PC-3 (cell line): ENCODE measurements at places on chromosomes 1 and 21. TPM values are rescaled to one million over a fixed set of nuclear protein-coding genes. Genes with fewer than 3 reads are reported as not detected.

The FAF1 gene
- total RNA-seq: 12.7 and 14.7 TPM in 2 replicates

The MMEL1 gene
- total RNA-seq: 1.8 TPM in 1 of 2 replicates, not detected in the other

DNA sequence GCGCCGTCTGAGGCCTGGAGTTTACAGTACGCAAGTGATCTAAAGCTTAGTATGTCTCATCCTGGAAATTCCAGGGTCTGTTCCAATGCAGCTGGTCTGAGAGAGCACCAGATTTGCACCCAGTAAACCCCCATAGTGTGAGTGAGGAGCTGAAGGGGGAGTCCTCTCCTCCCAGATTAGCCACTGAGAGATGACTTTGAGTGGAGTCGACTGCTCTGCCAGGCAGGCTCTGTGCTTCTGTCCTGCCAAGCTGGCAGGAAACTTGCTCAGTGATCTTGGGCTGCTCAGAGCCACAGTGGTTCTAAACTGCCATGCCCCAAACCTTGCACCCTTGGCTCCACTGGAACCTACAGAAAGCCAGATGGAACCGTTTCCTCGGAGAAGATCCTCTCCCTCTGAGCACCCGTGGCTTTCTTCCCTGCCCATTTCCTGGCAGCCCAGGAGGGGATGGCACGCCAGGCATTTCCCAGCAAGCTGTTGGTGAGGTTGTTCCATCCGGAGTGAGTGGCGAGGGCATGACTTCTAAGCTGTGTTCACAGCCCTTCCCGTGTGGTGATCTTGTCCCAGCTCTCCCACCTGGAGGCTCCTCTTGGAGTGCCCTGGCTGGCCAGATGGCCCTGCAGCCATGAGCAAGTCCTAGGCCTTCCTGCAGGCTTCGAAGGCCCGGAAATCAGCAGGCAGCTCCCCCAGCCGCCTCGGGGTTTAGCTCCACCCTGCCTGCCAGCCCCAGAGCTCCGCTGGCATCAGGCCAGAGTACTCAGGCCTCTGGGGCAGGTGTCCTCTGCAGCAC, 125.9 kb upstream of the VAMP3 start:
- H3K27me3 ChIP-seq: peaks cover 21% of the 10 kb centered on the region
- no peaks in the 10 kb centered on the region for H3K4me1 ChIP-seq
- H3K27ac ChIP-seq: no peak overlapping the region
- H3K36me3 ChIP-seq: no peaks in the 10 kb centered on the region
- no peak overlapping the region for H3K4me3 ChIP-seq

GRCh38 chr1:5596651-5597050, 395.6 kb downstream of the NPHP4 start:
- peaks cover 48% of the 10 kb centered on the region for H3K27me3 ChIP-seq
- H3K4me1 ChIP-seq: no peaks in the 10 kb centered on the region
- H3K27ac ChIP-seq: no peak overlapping the region
- DNase-seq: no peak
- H3K4me3 ChIP-seq: no peak overlapping the region
- no peaks in the 10 kb centered on the region for H3K36me3 ChIP-seq

DNA sequence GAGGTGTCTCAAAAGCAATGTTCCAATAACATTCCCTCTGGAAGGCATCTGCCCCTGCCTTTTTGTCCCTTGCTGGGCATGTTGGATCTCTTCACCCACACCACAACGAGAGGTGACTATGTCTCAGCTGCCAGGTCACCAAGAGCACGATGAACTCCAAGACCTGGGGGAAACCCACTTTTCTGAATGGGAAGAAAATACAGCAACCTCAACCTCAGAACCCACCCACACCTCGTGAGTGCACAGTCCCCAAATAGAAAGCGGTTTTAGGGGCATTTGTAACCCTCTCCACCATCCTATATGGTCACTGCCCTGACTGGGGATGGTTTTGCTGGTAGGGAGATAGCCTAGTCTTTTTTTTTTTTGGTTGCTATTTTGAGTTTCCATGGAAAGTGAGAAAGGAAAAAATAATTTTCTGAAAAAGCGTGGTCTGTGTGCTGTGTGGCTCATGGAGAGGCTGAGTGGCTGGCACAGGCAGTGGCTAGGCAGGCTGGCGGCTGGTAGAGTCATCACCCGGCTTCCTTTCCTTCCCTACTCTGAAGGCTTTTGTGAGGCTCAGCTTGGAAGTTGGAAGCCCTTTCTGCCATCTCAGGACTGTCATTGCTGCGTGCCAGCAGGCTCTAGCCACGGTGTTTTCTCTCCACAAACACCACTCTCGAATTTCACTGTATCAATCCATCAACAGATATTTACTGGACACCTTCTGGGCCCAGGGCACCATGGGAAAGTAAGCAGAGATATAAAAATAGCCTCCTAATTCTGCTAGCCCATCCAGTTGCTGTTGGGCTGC, 15.8 kb downstream of the TSPAN2 start:
- peaks cover 10% of the 10 kb centered on the region for H3K4me1 ChIP-seq
- no peaks in the 10 kb centered on the region for H3K36me3 ChIP-seq
- no peak overlapping the region for H3K27ac ChIP-seq
- H3K27me3 ChIP-seq: no peaks in the 10 kb centered on the region
- no peak for DNase-seq

- H3K27me3 ChIP-seq: no peaks in the 10 kb centered on the region
- no peaks in the 10 kb centered on the region for H3K36me3 ChIP-seq
- H3K4me3 ChIP-seq: no peak overlapping the region
- no peak overlapping the region for H3K27ac ChIP-seq
- no peaks in the 10 kb centered on the region for H3K4me1 ChIP-seq
These were observed 583.2 kb upstream of the B3GALT2 start for GRCh38 chr1:193769651-193770050.

DNA sequence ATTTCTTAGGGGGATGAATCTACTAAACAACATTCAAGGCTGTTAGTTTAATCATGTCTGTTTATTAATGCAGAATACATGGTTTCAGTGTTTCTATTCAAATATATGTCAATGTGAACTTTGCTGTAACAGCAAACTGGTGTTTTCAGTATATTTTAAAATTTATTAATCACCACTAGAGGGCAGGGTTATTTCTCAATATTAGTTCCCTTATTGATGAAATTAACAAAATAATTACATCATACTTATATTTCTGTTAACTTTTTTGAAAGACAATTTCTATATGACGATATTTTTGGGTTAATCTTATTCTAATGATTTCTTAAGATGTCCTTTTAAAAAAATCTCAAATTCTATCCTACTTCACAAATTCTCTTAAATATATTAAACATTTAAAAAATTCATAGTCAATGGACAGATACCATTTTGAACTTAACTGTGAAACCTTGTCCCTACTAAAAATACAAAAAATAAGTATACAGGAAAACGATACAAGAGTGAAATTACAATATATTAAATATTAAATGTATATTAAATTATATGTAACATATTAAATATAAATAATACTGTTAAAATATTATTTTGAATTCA, 1034.1 kb upstream of the PRMT6 start:
- no peak overlapping the region for H3K27ac ChIP-seq
- H3K4me3 ChIP-seq: no peak overlapping the region
- DNase-seq: peak; percentile 51
- H3K36me3 ChIP-seq: no peaks in the 10 kb centered on the region
- H3K27me3 ChIP-seq: no peaks in the 10 kb centered on the region

DNA sequence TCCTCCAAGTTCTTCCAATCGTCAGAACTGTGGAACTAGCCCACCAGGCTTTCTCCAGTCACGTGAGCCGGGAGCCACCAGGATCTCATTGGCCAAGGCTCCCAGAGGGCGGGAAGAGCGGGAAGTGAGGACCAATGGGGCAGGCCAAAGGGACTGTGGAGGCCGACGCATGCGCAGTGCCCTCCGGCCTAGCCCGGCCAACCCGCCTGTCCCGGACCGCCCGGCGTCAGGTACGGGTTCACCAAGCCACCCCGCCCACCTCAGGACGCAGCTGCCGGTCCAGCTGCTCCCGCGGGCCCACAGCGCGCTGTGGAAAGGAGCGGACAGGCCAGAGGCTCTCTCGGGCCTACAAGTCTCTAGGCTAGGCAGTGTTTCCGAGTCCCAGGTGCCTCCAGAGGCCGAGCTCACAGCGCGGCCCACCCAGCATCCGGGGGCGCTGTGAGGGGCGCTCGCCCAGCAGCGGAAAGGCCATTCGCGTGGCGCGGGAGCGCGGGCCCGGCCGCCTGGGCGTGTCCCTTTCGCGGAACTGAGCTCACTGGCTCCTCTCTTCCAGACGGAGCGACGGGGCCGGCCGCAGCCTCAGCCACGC, 10.9 kb downstream of the OR14I1 start:
- H3K27me3 ChIP-seq: no peaks in the 10 kb centered on the region
- H3K4me1 ChIP-seq: peaks cover 17% of the 10 kb centered on the region
- H3K36me3 ChIP-seq: no peaks in the 10 kb centered on the region
- DNase-seq: no peak

- no peak for DNase-seq
- H3K4me1 ChIP-seq: no peaks in the 10 kb centered on the region
- H3K27me3 ChIP-seq: no peaks in the 10 kb centered on the region
- H3K36me3 ChIP-seq: no peaks in the 10 kb centered on the region
- no peak overlapping the region for H3K4me3 ChIP-seq
- H3K27ac ChIP-seq: no peak overlapping the region
These were observed 125.1 kb downstream of the CRB1 start for GRCh38 chr1:197393105-197393504.
